ENCODE measurements at places on chromosomes 7 and 10. TPM values are rescaled to one million over a fixed set of nuclear protein-coding genes. Genes with fewer than 3 reads are reported as not detected.

DNA sequence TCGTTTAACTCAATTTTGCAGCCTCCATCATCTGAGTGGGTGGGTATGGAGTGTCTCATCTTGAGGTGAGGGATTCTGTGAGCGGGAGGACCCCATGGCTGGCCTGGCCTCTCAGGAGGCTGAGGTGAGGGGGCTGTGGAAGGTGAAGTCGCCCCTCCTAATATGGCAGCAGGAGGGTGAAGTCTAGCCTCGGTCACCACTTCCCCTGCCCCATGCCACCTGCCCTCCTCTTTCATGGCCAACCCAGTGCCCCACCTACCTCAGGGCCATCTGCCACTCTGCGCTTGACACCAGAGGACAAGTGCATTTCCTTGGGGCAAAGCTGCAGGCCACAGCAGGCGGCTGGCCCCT lies 8.7 kb downstream of the RASGEF1A start:
- no peaks in the 10 kb centered on the region for H3K27me3 ChIP-seq
- DNase-seq: no peak
- H3K4me1 ChIP-seq: no peaks in the 10 kb centered on the region
- no peaks in the 10 kb centered on the region for H3K36me3 ChIP-seq
- no peak overlapping the region for H3K4me3 ChIP-seq

- DNase-seq: no peak
- H3K4me1 ChIP-seq: no peaks in the 10 kb centered on the region
- H3K36me3 ChIP-seq: no peaks in the 10 kb centered on the region
- no peak overlapping the region for H3K27ac ChIP-seq
- no peaks in the 10 kb centered on the region for H3K27me3 ChIP-seq
Measured at GRCh38 chr7:149570784-149571183, 73.2 kb upstream of the ZNF746 start.

GRCh38 chr10:36380538-36380937 lies 738.4 kb upstream of the FZD8 start:
- H3K27ac ChIP-seq: peak overlapping the region; percentile 9
- no peaks in the 10 kb centered on the region for H3K36me3 ChIP-seq
- H3K27me3 ChIP-seq: no peaks in the 10 kb centered on the region
- H3K4me1 ChIP-seq: no peaks in the 10 kb centered on the region

DNA sequence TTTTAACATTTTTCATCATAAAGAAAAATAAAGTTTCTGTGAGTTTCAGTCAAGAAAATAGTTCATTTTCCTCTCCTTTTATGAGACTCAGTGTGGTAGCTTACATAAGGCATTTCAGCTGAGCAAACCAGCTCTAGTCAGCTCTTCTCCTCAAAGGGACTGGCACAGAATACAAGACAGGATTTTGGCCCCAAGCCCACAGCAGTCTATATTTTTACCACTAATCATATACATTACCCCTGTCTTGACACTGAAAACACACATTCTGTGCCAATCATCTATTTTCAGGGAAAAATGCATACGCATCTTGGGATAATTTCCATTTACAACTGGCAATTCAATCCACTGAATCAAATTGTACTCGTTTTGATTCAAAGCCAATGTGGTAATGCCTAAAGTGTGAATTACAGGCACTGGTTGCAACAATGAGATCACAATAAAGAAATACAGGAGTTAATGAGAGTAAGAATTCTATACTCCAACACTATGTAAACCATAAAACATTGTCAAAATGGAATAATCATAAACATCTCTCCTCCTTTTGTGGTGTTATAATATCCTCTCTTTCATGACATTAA lies 186.4 kb downstream of the CACNA2D1 start:
- no peaks in the 10 kb centered on the region for H3K4me1 ChIP-seq
- H3K27ac ChIP-seq: no peak overlapping the region
- H3K4me3 ChIP-seq: no peak overlapping the region
- no peaks in the 10 kb centered on the region for H3K27me3 ChIP-seq
- H3K36me3 ChIP-seq: no peaks in the 10 kb centered on the region

DNA sequence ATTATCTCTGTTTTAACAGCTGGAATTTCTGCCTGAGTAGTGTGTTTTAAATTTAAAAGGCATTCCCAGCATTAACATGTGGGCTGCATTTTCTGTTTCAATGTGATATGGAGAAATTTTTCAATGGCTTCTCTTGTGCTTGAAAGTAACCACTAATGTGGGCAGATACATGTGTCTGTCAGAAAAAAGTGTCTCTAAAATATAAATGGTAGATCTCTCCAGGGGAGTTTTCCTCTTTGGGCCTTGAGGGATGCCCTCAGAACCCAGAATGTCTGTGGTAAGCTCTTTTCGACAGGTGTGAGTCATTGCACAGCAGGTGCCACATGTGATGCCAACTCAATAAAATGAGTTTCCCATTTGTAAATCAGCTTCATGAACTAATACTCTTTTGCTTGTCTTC lies 221.1 kb downstream of the SEMA3E start:
- H3K4me1 ChIP-seq: no peaks in the 10 kb centered on the region
- H3K27me3 ChIP-seq: no peaks in the 10 kb centered on the region
- no peaks in the 10 kb centered on the region for H3K36me3 ChIP-seq
- no peak overlapping the region for H3K27ac ChIP-seq

- no peaks in the 10 kb centered on the region for H3K36me3 ChIP-seq
- no peaks in the 10 kb centered on the region for H3K27me3 ChIP-seq
- H3K4me3 ChIP-seq: no peak overlapping the region
- DNase-seq: no peak
Measured at GRCh38 chr7:148299350-148300276, 291.0 kb upstream of the C7orf33 start.

GRCh38 chr10:1399431-1400100 lies 337.8 kb downstream of the ADARB2 start:
- no peak for DNase-seq
- no peak overlapping the region for H3K4me3 ChIP-seq
- no peaks in the 10 kb centered on the region for H3K36me3 ChIP-seq
- peaks cover 8% of the 10 kb centered on the region for H3K27me3 ChIP-seq
- H3K4me1 ChIP-seq: no peaks in the 10 kb centered on the region

DNA sequence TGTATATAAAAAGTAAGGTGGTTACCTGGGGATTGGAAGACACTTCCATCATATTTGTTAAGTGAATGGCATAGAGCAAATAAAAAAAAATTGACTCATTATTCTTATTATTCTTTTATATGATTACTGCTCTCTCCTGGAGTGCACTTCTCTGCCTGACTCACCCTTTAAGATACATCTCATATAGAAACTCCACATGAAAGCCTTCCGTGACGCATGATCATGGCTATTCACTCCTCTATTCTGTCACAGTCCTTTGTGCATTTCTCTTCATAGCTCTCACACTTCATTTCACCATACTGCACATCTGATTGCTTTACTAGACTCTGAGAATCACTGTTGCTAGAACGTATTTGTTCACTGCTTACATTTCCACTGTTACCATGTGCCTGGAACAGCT lies 597.3 kb downstream of the CNTNAP2 start:
- H3K27ac ChIP-seq: no peak overlapping the region
- no peaks in the 10 kb centered on the region for H3K27me3 ChIP-seq
- no peaks in the 10 kb centered on the region for H3K4me1 ChIP-seq
- H3K4me3 ChIP-seq: no peak overlapping the region
- no peak for DNase-seq

DNA sequence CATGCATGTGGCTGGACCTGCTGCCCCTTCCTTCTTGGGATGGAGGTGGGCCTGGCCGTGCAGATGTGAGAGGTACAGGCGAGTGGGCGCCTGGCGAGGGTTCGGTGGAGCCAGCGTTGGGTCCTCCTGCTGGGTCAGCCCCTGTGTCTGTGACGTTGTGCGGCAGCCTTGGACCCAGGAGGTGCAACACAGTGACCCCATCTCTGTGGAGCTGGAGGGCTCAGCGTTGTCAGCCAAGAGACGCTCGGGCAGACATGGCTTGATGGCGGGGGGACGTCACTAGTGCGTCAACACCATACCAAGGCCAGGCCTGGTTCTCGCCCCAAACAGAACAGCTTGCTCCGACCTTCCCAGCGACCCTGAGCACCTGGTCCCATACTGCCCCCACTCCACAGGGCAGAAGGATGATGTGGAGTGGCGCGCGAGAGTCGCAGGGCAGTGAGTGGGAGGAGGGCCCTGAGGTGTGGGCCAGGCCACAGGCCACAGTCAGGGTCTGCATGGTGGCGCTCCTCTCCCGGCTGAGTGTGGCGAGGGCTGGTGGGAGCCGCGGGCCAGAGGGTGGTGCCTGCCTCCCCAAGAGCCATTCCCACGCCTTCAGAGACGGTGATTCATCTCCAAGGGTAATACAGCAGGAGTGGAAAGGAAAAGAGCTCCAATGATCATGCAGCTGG lies 184.4 kb downstream of the DNAJB6 start:
- H3K4me1 ChIP-seq: no peaks in the 10 kb centered on the region
- DNase-seq: peak; percentile 49
- no peaks in the 10 kb centered on the region for H3K36me3 ChIP-seq
- no peaks in the 10 kb centered on the region for H3K27me3 ChIP-seq
- H3K4me3 ChIP-seq: no peak overlapping the region

GRCh38 chr10:34444223-34445183 lies 370.6 kb downstream of the PARD3 start:
- DNase-seq: no peak
- no peak overlapping the region for H3K4me3 ChIP-seq
- H3K27me3 ChIP-seq: no peaks in the 10 kb centered on the region

PDAP1 gene
- total RNA-seq: 86.4 TPM

GNAI1 gene
- 27.5 TPM for total RNA-seq

SEMA3A gene
- 2.9 TPM for total RNA-seq

All from breast epithelium (tissue), 4 donors.